ENCODE measurements at places on chromosomes 2 and 18.

DNA sequence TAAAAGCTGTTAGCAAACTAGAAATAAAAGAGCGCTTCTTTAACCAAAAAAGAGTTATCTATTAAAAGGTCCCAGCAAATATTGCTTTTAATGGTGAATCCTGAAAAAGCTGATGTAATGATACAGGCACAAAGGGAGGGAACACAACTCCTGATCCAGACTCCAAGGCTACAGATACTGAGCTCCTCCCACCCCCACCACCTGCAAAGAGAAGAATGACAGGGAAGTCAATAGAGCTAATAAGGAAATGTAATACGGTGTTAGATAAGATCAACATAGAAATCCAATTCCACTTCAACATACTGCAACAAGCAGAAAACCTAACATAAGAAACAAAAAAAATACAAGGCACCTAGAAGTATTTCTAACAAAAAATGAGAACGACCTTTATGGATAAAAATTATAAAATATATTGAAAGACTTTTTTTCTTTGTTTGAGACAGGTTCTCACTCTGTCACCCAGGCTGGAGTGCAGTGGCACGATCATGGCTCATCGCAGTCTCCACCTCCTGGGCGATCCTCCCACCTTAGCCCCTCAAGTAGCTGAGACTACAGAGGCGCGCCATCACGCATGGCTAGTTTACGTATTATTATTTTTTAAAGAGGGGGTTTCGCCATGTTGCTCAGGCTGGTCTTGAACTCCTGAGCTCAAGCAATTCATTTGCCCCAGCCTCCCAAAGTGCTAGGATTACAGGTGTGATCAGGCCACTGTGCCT is 192.2 kb downstream of the HDAC4 start:
- DNase-seq, result no peak

- no peak for DNase-seq
These were observed 41.8 kb downstream of the TTC32 start for GRCh38 chr2:19860022-19860421.

DNA sequence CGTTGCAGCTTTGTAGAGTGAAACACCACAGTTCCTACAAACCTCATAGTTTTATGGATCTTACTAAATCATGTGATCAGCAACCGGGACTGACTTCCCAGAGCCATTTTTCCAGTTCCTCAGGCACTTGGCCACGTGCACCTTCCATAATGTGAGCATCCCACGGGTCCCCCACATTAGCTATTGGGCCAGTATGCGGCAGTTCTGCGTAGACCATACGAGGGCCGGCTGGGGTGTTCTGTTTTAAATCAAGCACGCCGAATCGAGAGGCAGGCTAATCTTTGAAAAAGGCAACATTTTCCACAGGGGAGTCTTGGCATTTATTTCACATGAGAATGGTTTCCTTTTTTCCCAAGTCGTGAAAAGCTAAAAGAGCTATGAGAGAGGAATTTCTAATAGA is 135.6 kb upstream of the CCDC195 start:
- DNase-seq, result no peak

GRCh38 chr2:188695953-188696352 is 278.2 kb upstream of the COL3A1 start:
- no peak for DNase-seq

DNA sequence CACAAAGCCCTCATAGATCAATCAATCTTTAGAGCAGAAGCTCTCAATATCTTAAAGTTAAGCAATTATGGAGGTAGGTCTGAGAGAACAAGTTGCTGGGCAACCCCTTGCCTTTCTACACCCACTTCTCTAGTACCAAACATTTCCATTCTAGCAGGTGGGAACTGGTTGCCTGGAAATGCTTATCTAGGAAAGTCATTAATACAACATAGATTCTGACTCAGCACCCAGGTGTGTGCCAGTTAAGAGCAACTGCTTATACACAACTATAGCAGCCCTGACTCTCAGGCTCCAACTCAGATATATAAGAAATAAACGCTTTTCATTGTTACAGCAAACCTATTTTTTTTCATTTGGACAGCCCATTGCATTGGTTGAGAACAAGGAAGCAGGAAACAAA is 237.7 kb downstream of the IRS1 start:
- no peak for DNase-seq

Data from stimulated activated CD4-positive, alpha-beta T cell treated with anti-CD3 and anti-CD28 coated beads, Interleukin-12 subunit alpha, Interleukin-12 subunit beta, amount 100 ng/mL, for 24 hours (primary cell).